Naive thymus-derived CD4-positive, alpha-beta T cell (primary cell): ENCODE measurements at places on chromosomes 2 and 18. TPM values are rescaled to one million over a fixed set of nuclear protein-coding genes. Genes with fewer than 3 reads are reported as not detected.

The UGT1A3 gene
- not detected for total RNA-seq

The SLC11A1 gene
- 38.9 TPM for total RNA-seq

The DNER gene
- not detected for total RNA-seq

The PAX3 gene
- not detected for total RNA-seq

The NOSTRIN gene
- 0.73 TPM for total RNA-seq

- no peak for DNase-seq
Observed at GRCh38 chr2:68742626-68743415, 8.2 kb downstream of the ARHGAP25 start.

DNA sequence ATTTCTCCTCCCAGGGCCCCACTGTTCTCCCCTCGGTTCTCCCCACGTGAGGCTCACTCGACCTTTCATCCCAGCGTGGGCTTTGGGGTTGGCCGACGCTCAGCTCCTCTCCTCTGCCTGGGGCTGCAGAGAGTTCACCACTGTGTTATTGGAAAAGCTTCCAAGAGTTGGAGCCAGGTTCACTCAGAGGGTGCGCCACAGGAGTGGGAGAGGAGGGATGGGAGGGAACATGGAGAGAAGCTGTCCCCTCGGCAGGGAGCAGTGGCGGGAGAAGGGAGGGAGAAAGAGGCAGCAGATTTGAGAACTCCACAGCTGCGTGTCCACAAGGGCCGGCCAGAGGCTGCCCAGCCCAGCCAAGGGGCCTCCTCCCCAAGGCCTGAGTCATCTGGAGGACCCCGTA lies 197.1 kb upstream of the SMAD2 start:
- no peak for DNase-seq

- DNase-seq = no peak
Observed at GRCh38 chr2:132816234-132816633, 146.2 kb upstream of the LYPD1 start.

- no peak for DNase-seq
Observed at GRCh38 chr2:11896386-11896785, 150.0 kb downstream of the LPIN1 start.

DNA sequence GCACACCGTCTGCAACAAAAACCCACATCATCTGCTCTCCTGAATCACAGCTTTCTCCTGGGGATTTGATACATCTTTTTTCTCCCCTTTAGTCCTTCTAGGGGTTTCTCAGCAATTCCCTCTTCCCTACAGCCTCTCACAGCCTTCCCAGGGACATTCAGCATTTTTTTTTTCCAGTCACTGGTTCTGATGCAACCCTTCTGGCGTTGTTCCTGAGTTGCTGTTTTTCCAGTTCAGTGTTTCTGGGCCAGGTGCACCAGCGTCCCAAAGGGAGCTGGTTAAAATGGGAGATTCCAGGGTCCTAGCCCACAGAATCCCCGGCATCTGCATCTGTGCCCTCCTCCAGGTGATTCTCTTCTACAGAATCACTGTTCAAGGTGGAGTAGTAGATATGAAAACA lies 36.1 kb downstream of the ADCY3 start:
- no peak for DNase-seq

DNA sequence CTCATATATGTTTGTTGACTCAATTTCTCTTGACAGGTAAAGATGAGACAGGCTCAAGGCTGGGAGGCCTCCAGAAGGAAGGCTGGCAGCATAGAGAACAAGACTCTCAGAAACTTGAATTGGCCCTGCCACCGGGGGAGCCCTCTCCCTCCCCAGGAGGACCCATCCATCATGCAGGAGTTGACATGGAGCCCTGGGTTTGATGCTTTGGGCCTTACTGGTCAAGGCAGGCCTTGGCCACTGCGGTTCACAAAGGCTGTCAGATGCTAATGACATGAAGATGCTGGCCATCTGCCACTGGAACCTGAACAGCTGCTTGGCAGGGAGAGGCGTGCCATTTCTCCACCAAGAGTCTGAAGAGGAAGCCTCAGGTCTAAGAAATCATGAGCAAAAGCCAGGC lies 193.6 kb downstream of the MTCL1 start:
- DNase-seq = no peak

DNA sequence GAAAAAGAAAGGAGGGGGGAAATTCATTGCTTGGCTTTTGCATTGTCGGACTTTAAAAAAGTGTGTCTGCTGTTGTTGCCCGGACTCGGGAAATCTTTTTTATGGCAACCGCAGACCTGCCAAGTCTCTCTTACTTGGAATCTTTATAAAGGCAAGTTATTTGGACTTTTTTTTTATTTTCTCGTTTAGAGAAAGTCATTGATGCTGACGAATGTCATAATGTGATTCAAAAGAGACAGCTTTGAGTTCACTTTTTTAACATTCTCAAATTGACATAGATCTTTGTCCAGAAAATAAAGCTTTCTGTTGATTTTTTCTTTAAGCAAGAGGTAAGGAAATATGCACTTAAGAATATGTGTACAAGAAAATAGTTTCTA lies 651 bp upstream of the ZNF521 start:
- DNase-seq = no peak

GRCh38 chr2:136214307-136215200 lies 96.6 kb upstream of the CXCR4 start:
- DNase-seq = no peak

GRCh38 chr2:71943238-71944182 lies 204.2 kb downstream of the CYP26B1 start:
- no peak for DNase-seq

DNA sequence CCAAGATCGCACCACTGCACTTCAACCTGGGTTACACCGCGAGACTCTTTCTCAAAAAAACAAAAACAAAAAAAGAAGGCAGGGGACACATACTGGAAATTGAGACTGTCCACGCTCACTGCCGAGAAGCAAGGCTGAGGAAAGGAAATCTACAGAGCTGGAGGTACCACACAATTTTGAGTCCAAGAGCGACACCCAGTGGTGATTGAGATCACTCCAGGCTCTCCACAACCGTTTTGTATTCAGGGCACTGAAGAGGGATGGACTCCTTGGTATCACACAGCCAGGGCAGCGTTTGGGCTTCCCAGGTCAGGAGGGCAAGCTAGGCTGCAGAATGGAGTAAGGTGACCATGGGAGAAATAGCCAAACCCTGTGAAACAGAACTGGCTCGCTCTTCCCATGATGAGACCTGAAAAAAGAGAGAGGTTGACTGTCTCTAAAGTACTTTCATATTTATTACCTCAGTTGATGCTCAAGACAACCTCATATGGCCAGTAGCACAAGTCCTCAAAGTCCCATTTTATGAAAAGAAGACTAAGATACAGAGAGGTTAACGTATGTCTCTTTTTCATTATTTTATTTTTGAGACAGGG lies 74.5 kb upstream of the YPEL5 start:
- DNase-seq = peak; percentile 47

- no peak for DNase-seq
Observed at GRCh38 chr2:216700088-216700567, 4.8 kb upstream of the IGFBP5 start.

- DNase-seq = peak; percentile 79
Observed at GRCh38 chr2:84971510-84972206, 697 bp downstream of the KCMF1 start.

DNA sequence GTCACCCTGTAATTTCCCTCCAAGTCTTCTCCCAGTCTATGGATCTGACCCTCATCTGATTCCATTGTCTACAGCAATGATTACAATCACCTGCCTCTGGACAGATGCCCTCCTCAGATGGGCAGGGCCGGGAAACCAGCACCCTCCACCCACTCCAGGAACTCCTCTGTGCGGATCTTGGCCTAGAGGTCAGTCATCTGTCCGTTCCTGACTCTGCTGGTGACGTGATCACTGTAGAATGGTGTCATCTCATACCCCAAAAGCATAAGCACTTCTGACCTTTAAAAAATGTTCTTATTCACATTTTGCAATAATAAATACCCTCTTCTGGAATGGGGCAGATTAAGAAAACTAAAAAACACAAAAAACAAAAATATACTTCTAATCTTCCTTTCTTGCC lies 29.5 kb upstream of the BZW1 start:
- no peak for DNase-seq
